ENCODE measurements at places on chromosomes 6 and 20.

DNA sequence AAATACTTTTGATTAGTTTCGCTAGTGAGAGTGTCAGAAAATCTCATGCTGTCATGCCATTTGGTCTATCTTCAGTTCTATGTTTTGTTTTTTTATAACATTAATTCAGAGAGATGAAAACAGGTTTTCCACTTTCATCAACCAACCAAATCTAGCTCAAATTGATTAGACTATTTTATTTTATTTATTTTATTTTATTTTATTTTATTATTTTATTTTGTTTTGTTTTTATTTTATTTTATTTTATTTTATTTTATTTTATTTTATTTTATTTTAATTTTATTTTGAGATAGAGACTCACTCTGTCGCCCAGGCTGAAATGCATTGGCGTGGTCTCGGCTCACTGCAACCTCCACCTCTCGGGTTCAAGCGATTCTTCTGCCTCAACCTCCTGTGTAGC is 1391.0 kb upstream of the ADGRB3 start:
- DNase-seq: no peak

GRCh38 chr6:44042989-44043478 is 84.2 kb downstream of the MRPL14 start:
- DNase-seq: no peak

- no peak for DNase-seq
Observed at GRCh38 chr6:32047084-32047478, 8.9 kb downstream of the CYP21A2 start.

GRCh38 chr6:90008189-90008907 is 114.1 kb downstream of the GJA10 start:
- no peak for DNase-seq

DNA sequence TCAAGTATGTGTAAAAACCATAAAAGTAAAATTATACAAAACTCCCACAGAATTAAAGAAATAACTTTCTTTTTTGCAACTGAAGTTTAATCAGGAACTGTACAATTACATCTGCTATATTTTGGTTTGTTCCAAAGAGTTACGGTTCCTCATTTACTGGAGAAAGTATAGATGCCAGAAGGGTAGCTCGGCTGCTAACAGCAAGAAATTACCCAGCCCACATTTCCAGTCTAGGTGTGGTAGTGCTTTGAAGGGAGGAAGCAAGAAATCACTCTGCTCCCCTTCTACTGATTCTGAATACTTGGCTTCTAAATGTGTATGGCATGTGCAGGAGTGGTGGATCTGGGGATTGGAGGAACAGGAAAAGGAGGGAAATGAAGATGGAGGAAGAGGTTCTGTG is 441.3 kb downstream of the CDC5L start:
- no peak for DNase-seq

DNA sequence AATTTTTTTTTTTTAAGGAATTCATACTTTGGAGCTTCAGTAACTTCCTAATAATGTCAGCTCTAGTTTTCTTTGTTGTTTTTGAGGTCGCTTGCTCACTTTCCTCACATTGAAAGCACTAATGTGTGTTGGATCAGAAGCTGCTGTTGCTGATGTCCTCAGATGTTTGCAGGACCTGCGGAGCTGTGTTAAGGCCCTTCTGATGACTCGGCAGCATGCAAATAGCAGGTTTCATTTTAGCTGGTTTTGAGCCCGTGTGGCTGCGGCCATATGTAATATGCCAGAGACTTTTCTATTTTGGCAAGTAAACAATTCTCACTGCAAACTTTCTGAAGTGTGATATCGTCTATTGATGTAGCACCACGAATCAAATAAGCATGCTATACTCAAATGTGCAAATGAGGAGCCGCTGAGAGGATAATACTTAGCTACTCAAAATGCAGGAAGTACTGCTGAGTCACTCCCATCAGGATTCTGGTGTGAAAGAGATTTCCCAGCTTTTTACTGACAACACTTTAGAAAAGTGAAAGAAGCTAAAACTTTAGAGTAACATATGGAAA is 187.8 kb downstream of the SASH1 start:
- DNase-seq: no peak

DNA sequence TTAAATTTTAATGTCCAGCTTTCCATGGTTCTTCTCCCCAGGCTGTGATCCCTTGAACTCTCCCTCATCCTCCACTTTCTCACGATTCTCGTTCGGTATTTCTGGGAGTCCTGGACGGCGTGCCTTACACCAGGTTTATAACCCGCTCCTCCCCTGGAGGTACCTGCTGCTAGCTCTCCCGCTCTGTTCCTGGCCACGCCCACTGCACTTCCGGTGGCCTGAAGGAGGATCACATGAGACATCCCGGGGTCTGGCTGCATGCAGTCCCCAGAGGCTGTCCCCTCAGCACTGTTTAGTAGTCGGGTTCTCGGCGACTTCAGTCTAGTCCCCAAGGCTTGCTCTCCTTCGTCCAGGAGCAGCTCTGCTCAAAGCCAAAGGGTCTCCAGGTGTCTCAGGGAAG is 28.4 kb upstream of the GCLC start:
- DNase-seq: no peak

- no peak for DNase-seq
Observed at GRCh38 chr6:132764370-132764769, 6.7 kb upstream of the VNN2 start.

DNA sequence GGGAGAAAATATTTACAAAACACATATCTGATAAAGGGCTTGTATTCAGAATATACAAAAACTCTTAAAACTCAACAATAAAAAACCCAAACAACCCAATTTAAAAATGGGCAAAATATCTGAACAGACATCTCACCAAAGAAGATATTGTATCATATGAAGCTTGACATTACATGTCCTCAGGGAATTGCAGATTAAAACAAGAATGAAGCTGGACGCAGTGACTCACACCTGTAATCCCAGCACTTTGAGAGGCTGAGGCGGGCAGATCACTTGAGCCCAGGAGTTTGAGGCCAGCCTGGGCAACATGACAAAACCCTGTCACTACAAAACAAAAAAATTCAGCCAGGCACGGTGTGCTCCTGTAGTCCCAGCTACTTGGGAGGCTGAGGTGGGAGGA is 135.4 kb upstream of the AKIRIN2 start:
- no peak for DNase-seq

DNA sequence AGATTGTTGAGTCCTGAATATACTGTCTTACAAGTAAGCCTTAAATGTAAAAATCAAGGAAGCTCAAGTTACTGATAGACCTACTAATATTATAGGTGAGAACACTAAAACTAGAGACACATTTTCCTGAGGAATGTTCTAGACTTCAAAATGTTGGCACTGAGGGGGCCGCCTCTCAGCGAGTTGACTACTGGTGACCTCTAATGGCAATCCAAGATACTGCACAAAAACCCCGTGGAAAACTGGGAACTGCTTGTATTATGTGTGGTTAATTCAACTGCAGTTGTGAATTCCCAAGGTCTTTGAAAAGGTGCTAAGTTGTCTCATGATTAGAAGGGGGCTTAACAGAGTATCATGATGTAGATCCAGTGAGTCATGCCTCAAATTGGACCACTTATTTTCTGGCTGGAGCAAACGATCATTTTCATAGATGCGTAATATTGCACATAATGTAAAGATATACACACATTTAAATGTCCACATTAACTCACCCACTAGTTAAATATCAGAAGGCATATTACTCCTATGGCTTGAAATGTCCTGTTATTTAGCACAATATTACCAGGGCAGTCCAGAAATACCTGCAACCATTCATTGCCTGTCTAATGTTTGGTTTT is 336.2 kb downstream of the FOXA2 start:
- no peak for DNase-seq

- DNase-seq: no peak
Observed at GRCh38 chr20:35286077-35286898, 1.7 kb upstream of the EIF6 start.

DNA sequence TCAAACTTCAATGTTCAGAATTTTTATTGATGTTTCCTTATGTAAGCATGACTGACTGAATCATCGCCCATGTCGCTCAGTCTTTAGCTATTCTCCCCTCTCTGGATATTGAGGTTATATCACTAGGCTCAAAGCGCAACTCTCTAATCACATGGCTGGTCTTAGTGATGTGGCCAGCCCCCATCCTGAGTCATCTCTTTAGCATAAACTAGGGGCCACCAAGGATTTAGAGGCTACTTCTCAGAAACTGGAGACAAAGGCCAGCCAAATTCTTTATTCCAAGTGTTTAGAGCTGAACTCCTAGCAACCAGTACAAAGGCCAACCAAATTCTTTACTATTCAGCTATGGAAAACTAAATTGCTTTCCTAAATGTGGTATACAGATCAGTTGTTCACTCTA is 61.4 kb downstream of the FAM135A start:
- DNase-seq: peak; percentile 74

- DNase-seq: no peak
Observed at GRCh38 chr6:141335477-141336273, 797.0 kb upstream of the GJE1 start.

- DNase-seq: peak; percentile 16
Observed at GRCh38 chr20:63700199-63701050, 4.0 kb downstream of the TNFRSF6B start.

DNA sequence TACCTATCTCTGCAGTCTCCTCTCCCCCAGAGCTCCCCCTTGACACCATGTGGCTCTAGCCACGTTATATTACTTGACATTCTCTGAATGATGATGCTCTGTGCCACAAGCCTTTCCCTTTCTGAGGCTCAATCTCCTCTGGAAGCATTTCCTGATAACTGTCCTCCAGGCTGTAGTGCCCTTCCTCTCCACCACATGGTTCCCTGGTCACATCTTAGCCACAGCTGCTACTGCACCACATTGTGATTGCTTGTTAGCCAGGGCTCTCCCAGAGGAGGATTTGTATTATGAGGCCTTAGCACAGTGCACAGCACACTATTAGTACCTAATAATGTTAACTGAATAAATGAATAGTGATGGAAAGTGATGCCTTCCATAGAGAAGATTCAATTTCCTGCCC is 63.9 kb upstream of the RCAN2 start:
- DNase-seq: no peak

DNA sequence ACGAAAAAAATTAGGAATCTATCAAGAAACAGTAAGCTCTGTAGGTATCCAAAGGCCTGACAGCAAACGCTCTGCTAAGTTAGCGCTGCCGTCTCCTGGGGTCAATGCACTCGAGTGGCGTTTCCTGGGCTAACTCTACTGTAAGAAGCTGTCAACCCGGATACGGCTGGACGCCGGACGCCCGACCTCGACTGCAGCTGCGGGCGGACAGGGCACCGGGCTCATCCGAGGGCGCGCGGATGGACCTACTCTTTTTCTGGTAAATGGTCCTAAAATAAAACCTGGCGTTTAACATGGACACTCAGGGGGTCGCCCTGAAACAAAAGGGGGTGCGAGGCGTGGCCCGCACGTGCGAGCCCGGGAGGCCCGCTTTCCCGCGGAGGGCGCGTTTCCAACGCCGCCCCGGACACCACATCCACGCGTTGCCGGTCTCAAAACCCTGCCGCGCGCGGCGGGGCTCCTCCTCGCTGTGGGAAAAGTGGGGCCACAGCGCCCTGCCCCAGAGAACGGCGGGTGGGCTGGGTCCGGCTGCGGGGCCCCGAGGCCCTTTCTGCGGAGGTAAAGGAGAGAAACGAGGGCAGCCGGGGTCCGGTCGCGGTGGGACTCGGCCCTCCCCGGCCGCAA is 537 bp downstream of the TCP1 start:
- peak; percentile 51 for DNase-seq

DNA sequence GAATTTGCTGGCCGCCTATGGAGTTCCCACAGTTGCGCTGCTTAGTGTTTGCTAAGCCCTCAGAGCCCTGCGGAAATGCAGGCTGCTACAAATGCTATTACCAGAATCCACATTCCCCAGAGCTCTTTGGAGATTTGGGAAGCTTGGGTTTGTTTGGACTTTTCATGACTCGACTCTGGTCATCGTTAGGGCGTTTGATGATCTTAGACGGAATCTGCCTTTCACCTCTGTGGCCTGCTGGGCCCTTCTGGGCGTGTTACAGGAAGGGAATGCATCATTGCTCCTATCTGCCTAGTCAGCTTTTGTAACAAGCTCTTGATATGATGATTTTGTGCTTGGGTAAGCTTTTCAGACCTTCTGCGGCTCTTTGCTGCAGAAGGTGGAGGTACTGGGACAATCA is 50.8 kb downstream of the EYA2 start:
- DNase-seq: no peak

DNA sequence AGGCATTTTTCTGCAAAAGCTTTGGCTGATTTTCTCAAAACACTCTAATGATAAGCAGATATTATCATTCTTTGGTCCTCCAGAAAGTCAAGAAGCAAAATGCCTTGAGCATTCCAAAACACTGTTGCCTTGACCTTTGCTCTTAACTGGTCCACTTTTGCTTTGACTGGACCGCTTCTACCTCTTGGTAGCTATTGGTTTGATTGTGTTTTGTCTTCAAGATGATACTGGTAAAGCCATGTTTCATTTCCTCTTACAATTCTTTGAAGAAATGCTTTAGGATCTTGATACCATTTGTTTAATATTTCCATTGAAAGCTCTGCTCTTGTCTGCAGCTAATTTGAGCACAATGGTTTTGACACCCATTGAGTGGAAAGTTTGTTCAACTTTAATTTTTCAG is 35.6 kb upstream of the SDHAF4 start:
- no peak for DNase-seq

- no peak for DNase-seq
Observed at GRCh38 chr6:4441981-4442434, 306.6 kb upstream of the ECI2 start.

GRCh38 chr6:40222354-40222753 is 288.1 kb upstream of the MOCS1 start:
- DNase-seq: no peak

DNA sequence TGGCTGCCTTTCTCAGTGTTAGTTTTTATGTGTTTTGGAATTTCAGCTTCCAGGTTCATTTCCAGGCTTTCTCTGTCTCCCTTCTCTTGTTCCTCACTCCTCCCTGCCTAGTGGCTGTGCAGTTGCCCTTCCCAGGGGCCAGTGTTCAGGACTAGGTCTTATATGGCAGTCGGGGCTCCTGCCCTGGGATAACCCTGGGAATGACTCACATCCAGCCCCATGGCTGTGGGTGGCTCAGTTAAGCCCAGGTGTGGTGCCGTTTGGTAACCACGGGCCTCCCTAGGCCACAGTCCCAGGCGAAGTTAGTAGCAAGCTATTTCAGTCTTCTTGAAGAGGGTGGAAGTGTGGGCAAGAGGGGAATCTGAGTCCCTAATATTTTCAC is 57.4 kb upstream of the DDR1 start:
- no peak for DNase-seq

- DNase-seq: no peak
Observed at GRCh38 chr6:126531840-126532239, 191.9 kb downstream of the CENPW start.
